ENCODE measurements at places on chromosomes 3 and 15.

DNA sequence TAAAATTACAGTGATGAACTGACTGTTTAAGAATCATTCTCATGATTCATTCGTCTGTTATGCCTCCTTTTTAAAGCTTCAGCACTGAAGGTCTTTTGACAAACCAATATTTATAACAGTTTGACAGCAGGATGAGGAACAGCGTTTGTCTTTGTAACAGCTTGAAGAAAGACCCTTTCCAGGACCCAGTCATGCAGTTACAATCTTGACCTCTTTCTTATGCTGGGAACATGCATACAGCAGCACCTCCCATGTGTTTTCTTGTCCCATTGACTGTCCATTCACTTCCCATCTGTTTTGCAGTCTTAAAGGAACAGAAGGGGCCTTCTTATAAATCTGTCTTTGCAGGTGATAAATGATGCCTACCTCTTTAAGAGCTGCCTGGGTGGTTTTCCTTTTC lies 87.2 kb downstream of the OPA1 start:
- DNase-seq: no peak

GRCh38 chr3:31620656-31621055 lies 87.9 kb downstream of the STT3B start:
- DNase-seq: no peak

DNA sequence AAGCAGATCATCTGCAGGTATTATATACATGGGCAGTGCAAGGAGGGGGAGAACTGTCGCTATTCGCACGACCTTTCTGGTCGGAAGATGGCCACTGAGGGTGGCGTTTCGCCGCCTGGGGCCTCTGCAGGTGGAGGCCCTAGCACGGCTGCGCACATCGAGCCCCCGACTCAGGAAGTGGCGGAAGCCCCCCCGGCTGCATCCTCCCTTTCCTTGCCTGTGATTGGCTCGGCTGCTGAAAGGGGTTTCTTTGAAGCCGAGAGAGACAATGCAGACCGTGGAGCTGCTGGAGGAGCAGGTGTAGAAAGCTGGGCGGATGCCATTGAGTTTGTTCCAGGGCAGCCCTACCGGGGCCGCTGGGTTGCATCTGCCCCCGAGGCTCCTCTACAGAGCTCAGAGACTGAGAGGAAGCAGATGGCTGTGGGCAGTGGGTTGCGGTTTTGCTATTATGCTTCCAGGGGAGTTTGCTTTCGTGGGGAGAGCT lies 639 bp downstream of the MKRN3 start:
- DNase-seq: no peak

DNA sequence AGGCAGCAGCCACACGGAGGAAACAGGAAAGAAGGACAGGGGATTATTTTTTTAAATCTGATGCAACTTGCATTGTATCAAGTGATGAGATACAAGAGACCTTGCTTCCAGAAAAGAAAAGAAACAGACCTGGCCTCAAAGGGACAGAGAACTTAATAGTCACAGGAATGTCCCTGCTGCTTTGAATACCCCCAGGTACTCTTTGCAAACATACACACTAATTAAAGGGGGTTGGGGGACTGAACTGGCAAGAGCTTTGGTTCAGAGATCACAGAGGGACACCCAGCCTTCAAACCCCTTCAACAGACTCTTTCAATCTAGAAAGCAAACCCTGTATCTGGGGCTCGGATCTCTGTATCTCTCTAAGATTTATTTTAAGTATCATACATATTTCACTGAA lies 18.0 kb downstream of the TNIK start:
- DNase-seq: no peak

- DNase-seq: no peak
Measured at GRCh38 chr3:158220575-158220974, 110.7 kb downstream of the RSRC1 start.

GRCh38 chr15:56460071-56460470 lies 4.9 kb downstream of the MNS1 start:
- no peak for DNase-seq

GRCh38 chr3:37456270-37456708 lies 281.9 kb upstream of the LRRFIP2 start:
- DNase-seq: no peak

DNA sequence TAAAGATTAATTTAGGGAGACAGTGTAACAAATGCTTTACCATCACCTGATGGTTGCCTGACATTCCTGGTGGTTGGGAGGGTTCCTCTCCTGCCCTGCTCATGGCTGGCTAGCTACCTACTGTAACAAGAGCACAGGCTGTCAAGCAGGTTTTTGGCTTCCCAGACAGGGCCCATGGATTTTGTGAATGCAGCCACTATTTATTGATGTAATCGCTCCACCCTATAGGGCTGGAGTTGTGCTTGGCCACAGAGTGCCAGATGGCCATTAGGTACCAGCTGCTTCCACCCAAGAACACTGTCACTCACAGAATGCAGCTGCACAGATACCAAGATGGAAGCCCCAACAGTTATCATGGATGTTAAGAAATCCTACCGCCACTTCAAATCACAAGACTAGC lies 31.0 kb upstream of the KLHL25 start:
- no peak for DNase-seq

DNA sequence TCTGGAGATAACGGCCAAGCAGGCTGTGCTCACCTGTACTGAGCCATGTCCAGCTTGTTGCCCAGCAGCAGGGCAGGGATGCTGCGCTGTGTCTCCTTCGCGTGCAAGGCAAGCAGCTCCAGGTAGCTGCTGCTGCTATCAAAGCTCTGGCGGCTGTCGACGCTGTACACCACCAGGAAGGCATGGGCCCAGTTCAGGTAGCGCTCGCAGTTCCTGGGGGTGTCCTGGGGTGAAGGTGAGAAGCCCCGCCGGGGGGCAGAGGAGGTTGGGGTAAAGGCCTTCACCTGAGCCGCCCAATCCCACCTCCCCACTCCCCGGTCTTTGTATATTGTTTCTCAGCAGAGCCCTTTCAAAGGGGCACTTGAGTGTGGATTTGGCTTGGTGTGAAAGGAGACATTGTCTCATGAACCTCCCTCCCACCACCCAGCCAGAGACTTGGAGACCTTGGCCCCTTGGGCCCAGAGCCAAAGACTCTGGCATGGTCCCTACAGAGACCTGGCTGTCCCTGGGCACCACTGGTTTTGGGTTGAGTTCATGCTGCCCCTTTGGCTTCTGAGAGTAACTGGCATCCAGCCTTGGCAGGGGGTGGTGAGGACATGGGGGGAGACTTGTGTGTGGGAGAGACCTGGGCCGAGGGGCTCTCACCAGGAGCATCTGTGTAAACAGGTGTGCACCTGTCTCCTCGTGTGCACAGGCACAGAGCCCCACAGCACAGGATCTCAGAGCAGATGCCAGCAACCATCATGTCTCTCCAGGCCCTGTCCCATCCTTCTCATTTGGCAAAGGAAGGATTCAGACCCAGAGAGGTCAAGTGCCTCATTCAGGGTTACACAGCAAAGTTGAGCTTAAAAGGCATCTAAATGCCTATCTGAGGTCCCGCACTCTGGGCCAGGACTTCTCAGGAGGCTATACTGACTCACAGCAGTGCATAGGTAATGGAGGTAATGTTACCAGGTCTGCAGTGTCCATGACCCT lies 9.1 kb downstream of the RASL12 start:
- DNase-seq: no peak

DNA sequence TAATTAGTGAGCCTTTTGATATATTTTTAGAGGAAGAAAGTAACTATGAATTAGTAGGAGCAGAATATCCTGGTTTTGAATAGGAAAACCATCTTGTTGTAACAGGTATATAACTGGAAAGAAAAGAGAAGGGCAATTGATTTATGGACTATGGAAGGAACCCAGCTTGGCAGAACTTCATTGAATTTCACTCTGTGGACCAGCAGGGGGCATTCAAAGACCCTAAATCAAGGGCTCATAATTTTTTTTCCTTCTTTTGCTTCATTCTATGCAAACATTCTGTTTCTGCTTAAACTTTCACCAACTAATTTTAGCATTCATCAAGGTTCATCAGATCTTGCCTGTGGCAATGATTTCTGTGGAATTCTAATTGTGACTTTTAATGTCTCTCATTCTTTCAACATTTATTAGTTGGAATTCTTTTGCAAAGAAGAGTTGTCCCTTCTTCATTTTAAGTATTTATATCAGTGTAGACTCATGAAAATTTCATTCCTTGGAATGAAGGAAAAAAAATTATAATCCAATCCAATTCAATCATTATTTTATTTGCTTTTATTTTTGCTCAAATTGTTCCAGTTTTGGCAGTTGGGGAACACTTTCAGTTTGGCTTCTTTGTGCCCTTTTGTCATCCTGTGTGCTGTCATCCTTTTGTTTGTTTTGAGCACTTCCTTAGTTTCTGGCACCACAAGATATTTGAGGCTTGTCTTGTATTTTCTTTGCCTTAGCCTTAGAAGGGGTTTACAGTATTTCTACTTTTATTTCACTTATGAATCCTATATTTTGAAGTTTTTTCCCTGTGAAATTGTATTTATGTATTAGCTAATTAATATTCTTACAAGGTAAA lies 30.4 kb downstream of the NXPE3 start:
- DNase-seq: no peak

DNA sequence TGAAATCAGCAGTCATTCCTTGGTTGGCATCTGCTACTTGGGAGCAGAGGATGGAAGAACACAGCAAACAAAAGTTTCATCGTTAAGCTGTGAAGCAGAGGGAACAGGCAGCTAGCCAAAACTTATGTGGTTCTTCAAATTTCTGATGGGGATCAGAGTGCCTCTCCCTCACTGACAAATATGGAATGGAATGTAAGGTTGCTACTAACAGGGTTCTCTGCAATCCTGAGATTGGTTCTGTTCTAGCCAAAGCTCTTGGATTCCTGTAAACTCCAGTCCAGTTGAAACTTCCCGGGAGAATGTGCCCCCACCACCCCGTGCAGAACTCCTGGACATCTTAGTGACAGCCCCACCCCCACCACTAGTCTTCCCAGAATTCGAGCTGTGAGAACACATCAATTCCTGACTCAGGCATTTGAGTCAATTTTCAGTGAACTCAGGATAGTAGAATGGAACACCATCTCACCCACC lies 55.9 kb upstream of the PHLDB2 start:
- no peak for DNase-seq

DNA sequence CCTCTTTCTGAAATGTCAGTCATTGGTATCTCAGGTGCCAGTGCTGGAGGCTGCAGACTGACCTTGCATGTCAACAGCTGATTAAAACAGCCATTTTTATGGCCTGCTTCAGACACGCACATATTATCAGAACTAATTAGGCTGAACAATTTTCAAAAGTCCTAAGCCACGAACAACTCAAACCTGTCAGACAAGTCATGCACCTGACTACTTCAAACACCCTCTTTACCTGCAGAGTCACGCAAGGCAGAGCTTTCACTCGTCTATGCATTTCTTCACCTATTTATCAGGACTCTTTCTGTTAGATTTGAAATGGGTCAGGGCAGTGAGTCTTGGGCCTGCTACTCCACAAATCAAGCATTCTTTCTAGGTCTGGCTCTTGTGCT lies 26.7 kb downstream of the CLK3 start:
- no peak for DNase-seq

DNA sequence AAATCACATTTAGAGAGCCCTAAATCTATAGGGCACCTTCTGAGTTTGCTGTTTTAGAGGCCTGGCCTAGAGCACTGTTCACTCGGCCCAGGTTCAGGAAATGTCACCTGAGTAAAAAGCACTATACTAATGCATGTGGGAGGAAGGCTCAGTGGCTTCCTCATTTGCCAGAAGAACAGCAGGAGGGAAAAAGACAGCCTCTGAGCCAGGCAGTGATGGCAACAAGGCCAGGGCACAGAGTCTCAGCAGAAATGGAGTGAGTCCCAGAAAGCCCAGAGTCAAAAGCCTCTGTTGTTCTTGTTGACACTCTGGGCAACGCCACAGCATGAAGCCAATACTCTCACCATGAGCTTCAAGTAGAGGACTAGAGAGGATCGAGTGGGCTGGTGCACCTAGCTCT lies 25.9 kb downstream of the LTF start:
- DNase-seq: no peak

- DNase-seq: no peak
Measured at GRCh38 chr3:159770998-159771397, 217.6 kb upstream of the IL12A start.

DNA sequence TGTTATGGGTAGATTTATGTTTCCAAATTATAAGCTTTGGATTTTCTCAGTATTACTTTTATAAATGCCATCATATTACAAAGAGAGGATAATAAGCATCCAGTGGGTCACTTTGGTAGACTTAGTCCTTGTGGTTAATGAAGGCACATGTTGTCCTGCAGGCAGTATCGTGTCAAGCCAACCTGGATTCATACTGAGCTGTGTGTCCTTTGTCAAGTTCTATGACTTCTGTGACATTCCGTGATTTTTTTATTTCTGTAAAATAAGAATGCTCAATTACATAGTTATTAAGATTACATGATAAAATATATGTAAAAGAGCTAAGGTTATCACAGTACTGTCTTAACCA lies 257.7 kb downstream of the RBMS3 start:
- no peak for DNase-seq

- no peak for DNase-seq
Measured at GRCh38 chr15:46251903-46252302, 617.1 kb downstream of the SQOR start.

DNA sequence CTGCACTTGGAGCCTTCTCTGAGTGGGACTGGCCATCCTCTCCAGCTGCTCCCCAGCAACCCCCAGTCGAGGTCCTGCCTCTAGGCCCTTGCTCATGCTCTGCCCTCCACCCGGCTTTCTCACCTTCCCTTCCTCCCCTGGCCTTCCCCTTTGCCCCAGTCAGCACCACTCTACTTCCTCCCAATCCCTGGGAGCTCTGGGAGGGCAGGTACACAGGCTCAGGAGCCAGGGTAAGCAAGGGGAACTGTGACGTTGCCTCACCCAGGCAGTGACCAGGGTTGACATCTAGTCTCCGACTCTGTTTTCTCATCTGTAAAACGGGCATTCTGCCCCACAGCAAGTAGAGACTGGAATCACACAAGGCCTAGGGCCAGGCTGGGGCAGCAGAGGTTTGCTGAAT lies 66.6 kb upstream of the TMEM115 start:
- DNase-seq: no peak

- DNase-seq: no peak
Measured at GRCh38 chr15:96720251-96720650, 389.8 kb downstream of the NR2F2 start.

GRCh38 chr3:151351219-151351618 lies 21.9 kb upstream of the P2RY13 start:
- DNase-seq: no peak

- no peak for DNase-seq
Measured at GRCh38 chr3:183984127-183984740, 33.5 kb downstream of the ABCC5 start.

GRCh38 chr3:108345492-108346205 lies 49.3 kb downstream of the HHLA2 start:
- DNase-seq: no peak

DNA sequence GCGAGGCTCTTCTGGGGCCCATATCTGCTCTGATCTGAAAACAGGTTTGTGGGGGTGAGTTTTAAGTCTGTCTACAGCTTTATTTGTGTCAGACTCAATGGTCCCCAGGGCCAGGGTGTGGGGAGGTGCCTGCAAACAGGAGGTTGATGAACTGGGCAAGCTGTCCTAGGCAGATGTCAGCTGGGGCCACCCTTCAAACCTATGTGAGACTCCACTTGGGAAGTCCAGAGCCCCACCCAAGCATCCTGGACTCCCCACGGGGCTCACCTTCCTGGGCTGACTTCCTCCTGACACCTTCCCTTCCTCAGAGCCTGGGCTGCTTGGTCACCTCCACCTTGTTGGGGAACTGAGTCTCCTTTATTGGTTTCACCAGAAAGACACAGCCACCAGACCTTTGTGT lies 8.6 kb upstream of the LYSMD4 start:
- DNase-seq: no peak

All from activated T-helper 1 cell treated with Interleukin-2 at 50 U/mL for 16 hours (primary cell).